ENCODE measurements at places on chromosomes 13 and 19.
A peak's percentile ranks its signal among the peaks of the same experiment; 100 is the strongest.

DNA sequence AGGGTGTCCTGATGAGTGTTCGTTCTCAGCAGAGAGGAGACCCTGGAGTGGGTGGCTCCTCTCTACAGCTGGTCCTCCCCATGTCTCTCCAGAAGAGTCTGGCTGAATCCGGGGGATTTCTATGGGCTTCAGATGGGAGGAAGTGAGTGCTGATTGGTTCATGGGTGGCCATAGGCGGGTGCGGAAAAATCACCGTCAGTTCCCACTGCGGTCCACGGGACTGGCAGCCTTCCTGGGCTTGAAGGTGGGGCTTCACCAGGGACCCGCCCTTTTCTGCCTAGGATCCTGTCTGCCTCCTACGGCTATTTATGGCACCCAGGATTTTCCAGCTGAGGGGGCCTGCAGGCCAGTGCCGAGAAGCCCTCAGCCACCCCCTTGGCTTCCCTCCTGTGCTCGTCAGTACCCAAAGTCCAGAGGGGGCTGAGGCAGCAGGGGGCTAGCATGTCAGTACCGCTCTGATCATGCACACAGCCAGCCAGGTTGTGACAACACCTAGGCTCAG lies 18.4 kb downstream of the CPB2 start:
- no peak for DNase-seq

- no peak for DNase-seq
These were observed 825.6 kb downstream of the SLITRK6 start for GRCh38 chr13:84973661-84974060.

DNA sequence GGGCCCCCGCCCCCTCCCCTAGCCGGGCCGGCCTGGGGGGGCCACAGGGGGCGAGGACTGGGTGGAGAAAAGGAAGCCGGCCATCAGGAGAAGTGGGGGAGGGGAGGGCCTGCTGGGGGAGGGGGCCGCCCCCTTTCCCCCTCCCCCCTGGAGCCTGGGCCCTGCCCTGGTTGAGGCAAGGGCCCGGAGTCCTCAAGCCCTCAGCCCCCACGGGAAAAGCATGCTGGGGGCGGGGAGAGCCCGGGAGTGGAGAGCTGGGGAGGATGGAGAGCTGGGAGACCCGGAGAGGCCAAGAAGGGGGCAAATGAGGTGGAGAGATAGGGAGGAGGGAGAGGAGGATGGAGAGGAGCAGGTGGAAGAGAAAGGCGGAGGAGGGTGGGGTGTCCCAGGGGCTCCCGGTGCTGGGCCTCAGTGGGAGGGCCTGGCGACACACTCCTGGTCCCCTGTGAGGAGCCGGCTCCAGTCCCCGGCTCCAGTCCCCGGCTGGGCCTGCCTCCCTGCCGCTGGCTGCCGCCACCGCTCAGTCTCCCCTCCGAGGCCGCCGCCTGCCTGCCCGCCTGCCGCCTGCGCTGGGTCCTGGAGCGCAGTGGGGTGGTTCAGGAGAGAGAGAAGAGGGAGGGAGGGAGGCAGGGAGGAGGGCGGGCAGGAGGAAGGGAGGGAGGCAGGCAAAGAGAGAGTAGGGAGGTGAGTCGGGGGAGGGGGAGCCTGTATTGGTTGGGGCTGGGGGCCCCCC lies at the start of gene GRIK5:
TSS of gene GRIK5 (minus strand) at position 588 of the 733 bp plus-strand sequence. CDS start 4,436 bp downstream, outside the sequence.
- DNase-seq: peak; percentile 29

DNA sequence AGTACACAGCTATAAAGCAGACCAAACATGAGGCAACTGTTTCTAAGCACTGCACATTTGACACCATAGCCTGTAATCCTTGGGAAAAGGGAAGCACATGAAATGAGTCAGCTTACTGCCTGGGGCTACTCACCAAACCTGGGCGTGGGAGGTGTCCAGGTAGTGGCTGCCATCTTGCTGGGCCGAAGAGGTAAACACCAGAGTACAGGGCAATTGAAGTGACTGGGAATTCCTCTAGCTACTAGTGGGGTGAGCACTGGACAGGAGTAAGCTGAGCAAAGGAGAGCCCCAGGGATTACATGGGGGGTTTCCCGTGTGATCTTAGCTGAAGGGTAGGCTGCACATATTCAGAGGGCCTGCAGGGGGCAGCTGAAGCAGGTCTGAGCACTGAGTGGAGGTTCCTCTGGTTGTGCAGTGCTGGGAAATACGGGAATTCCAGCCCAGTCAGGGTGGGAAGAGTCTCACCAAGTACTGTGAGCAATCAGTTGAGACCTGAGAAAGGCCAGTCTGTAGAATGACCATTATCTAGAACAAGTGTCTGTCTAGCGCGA lies 140.5 kb downstream of the SLC7A1 start:
- no peak for DNase-seq

DNA sequence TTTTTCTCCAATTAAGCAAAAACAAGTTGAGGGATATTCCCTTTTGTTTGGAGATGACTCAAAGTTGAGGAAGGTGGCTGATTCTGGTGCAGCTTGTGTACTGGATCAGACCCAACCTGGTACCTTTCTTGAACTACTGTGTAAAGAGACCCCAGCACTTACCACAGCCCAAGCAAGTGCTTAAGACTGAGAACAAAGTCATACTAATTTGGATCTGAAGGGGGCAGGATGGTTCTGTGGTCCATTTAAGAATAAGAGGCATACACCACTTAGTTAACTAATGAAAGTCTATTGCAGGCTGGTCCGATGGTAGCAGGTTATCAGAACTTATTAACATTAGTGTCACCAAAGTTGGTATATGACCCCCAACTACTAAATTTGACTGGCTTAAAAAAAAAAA lies 6.3 kb downstream of the THSD1 start:
- no peak for DNase-seq

GRCh38 chr19:57314146-57314545 lies 6.1 kb upstream of the ZNF543 start:
- DNase-seq: no peak

GRCh38 chr13:38662362-38662761 lies 24.5 kb upstream of the FREM2 start:
- no peak for DNase-seq

DNA sequence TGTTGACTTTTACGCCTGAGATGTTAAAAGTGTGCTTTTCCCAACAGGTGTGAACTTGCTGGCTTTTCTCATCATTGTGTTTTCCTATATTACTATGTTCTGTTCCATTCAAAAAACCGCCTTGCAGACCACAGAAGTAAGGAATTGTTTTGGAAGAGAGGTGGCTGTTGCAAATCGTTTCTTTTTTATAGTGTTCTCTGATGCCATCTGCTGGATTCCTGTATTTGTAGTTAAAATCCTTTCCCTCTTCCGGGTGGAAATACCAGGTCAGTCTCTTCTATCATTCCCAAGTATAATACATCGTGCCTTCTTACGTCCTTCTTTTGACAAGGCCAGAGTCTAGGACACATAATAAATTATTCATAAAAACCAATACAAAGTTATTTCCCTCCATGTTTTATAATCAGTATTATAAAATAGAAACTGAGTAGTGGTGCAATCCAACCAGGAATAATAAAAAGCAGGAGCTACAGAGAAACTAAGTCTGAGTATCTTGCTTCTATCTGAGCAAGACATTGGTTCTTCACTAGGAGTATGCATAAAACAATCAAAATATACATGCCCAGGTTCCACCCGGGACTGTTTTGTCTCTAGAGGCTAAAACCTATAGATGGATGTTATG lies 57.9 kb downstream of the RXFP2 start:
- no peak for DNase-seq

DNA sequence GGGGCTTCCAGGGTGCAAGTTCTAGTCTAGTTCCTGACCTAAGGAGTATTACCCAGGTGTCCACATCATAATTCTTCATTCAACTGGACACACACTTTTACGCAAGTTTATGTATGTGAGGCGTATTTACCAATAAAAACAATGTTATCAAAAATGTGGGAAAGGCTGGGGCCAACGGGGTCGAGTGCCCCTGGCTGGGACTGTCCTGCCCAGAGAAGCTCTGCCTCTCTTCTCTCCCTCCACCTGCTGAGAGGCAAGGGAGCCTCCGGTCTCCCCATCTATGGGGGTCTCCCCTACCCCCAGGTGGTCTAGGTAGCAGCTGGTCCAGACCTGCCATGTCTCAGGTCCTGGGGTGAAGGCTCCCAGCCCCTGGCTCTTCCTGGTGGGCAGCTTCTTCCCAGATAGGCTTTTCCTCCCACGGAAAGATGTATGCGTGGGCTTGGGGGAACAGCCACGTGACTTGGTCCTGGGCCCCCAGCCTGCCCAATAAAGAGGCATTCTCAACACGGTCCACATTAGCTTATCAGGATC lies 132.4 kb downstream of the USP12 start:
- no peak for DNase-seq
